ENCODE measurements at places on chromosomes 2 and 18.
A peak's percentile ranks its signal among the peaks of the same experiment; 100 is the strongest.

DNA sequence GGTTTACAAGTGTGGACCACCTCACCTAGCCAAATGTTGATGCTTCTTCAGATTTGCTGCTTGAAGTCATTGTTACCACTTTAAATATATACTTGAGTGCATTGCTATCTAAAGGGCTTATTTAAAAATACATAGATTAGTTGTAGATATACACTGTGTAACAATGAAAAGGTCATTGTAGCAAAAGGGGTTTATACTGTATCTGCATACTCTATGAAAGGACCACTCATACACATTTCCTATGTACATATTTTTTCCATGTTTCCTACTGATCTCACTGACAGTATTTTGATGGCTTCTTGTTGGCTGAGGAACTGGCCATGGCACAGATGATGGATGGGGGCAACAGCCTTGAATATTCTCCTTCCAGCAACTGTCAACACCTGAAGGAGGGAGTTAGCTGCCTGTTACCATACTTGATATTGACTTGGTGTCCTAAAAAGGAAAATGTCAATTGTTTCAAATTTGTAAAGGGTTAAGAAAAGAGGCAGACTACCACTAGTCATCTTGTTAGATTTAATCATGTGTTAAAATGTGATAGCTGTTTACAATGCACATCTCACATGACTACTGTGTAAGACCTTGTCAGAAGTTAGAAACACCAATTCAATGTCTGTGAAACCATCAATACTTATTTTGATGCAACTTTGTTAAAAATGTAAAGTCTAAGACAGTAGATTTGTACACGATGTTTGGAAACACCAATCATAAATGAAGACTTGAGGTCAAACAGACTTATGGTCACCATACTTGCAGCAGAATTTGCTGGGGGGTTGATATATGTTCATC, 33.5 kb downstream of the RAB10 start:
- no peak for DNase-seq

DNA sequence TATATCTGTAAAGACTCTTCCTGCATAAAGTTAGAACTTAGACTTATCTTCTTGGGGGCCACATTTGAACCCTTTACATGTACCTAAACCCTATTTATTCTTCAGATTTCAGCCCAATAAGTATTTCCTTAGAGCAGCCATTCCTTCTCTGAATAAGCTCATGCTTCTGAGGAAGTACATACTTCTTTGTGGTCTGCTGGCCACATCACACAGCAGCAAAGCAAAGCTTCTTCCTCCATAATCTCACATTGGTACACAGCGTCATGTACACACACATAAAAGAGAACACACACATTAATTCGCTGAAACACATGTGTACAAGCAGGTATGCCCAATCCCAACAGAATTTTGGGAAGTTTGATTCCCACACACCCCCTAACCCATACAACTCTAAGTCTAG, 331.0 kb downstream of the CDH2 start:
- DNase-seq: no peak

- no peak for DNase-seq
Observed at GRCh38 chr2:67613227-67613626, 216.1 kb downstream of the ETAA1 start.

GRCh38 chr18:36459203-36459602, 161.7 kb downstream of the FHOD3 start:
- DNase-seq: no peak

- no peak for DNase-seq
Observed at GRCh38 chr18:57768537-57769326, 34.4 kb downstream of the ATP8B1 start.

DNA sequence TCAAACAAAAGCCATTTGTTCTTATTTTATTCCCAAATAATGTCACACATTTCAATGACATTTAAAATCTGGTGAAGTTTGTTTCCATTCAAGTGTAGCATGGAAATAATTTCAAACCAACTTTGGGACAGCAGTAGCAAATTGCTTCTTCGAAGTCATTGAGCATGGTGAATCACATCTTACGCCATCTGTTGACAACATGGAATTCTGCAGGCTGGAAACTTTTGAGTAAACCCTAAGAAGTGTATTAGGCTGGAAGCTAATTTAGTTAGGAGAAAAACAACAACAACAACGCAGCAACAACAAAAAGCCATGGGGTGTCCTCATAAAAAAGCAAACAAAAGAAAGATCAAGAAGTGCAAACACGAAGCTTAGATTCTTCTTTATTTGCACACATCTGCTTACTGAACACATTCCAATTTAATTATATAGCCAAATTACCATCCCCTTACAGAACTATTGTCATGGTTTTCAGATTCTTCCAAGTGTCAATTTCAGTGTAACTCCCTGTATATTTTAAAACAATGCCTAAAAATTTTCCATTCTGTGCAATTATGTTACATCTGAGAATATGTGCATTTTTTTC, 659.0 kb upstream of the CDH7 start:
- no peak for DNase-seq

GRCh38 chr18:58666176-58666575, 5.1 kb upstream of the MALT1 start:
- no peak for DNase-seq

DNA sequence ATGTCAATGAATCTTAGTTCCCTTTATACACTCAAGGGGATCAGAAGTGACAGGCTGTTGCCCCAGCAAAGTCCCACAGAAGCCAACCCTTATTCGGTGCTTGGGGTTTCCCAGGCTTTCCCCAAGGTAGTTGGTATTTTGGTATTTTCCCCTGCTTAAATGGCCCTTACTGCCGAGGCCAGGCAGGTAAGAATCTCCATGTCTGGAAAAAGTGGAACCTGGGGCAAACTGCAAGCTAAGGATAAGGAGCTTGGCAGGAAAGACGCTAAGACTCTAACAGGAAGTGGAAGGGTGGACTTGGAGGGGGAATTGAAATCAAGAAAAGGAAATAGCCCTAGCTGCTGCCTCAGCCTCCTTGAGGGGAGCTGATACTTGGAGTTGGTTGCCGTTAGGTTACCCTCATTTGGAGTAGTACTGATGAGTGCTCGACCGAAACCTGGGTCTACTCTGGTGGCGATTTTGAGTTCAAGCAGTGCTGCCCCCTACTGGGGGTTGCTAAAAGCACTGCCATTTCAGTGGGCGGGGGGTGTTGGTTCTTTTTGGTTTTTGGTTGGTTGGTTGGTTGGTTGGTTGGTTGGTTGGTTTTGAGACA, 3.3 kb upstream of the GPBAR1 start:
- no peak for DNase-seq

DNA sequence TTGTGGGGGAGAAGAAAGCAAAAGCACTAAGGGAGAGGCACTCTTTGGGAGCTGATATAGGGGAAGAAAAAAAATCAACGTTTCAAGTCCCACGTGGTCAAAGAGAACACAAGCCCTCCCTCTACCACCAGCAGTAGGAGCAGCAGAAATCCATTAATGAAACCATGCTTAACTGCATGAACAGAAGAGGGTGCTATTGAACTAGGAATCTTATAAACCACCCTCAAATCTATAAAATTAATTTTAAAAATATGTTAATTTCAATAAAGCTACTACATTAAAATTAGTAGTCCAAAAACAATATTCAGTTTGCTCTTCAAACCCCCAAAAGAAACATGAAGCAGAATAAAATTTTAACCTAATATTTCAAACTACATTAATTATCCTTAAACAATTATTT, 147.8 kb downstream of the TMEM18 start:
- DNase-seq: no peak

DNA sequence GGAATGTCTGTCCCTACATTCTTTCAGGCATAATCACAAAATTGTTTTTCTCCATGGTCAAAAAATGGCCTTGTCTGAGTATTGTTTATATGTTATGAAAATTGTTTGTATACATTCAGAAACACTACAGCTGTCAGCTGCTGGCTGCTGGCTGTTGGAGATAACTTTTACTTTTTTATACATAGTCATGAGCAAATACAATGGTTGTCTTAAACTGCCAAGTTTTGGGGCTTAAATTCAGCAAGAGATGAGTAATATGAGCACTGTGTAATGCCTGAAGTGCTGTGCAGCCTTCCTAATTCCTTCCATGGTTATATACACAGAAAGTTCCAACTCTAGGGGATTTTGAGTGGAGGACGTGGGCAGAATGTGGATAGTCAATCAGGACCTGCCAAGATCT, 168.9 kb upstream of the RMP24 start:
- no peak for DNase-seq

DNA sequence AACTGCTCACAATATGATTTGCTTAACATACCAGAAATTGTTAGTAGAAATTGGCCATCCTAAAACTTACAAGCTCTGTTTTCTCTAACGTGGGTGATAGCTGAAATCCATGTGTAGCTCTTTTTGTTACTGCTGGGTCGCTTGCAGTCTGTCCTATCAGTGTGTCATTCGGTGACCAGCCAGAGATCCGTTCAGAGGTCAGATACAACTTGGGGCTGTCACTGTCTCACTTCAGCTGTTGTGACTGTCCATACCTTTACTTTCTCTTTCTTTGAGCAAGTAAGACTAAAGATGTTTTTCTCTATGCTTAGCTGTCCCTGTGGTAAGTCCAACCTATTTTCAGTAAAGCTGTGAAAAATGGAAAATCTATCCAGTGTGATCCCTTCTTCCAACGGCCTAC, 282.9 kb upstream of the KCNH7 start:
- no peak for DNase-seq

DNA sequence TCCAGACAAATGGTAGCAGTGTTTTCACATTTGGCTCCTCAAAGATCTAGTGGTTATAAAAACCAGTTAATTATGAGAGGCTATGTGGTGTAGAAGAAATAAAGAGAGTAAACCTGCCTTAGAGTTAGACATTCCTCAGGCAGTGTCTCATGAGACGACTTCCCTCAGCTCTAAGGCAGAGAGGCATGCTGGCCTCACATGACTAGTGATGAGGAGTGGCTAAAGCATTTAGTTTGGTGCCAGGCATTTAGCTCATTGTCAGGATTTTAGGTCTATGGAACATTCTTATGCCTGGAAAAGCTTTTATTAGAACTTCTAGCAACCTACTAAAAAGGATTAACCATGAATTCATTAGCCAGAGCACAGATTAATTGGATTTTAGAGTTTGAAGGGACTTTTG, 90.3 kb downstream of the RPRM start:
- no peak for DNase-seq

DNA sequence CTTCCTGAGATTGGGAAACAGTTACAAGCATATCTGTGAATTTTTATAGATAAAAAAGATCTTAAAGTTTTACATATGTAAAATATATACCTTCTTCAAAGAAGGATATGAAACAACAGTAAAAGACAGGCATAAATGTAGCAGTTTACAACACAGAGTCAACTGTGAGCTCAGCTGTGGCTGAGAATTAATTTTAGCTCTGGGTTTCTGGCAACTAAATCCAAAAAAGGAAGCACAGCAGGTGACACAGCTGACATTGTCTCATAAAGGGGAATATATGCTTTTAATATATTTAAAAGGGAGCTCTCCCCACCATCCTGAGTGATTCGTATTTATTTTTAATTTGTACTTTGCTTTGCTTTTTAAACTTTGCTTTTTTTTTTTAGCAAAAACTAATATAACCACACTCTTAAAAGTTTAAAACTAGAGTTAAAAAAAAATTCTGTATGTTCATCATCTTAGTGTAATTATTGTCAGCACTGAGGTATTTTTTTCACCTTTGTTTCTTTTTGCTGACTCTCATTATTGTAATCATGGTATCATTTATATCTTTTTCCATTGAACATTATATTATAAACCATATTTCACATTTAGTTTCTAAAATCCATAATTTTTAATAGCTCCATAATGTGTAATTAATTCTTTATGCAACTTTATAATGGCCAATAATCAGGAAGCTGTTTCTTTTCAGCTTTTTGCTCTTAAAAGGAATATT, 6.7 kb downstream of the TUBB6 start:
- peak; percentile 12 for DNase-seq

DNA sequence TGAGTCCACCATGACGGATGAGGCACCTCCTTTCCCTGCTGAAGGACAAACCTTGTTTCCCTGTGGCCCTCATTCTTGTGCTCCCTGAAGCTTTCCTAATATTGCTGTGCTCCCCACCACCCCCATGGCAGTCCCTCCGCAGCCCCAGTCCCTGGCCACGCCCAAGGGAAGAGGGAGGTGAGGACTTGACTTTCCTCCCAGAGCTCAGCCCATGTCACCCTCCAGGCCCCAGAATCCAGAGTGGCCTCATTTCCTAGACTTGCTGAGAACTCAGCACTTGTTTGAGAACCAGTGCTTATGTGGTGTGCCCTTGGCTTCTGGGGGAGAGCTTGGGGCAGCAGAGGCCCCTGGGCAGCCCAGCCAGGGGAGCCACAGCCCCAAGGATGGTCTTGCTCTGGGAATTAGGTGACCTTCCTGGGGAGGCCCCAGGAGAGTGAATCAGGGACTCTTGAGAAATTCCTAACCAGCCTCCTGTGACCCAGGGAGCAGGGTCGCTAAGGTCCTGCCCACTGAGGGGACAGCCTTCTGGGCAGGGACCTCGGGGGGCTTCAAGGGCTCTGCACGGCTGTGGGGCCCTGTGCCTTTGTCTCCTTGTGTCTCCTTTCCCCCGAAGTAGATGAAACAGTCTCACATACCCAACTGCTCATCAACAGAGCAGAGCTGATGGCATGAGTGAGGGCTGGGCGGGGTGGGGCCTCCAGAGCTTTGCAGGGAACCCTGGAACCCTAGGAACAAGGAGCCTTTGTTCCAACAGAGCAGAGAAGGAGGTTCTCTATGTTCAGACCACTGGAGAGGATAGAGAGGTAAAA, 27.9 kb downstream of the PSD4 start:
- no peak for DNase-seq

GRCh38 chr2:46874236-46874929, 41.2 kb downstream of the MCFD2 start:
- no peak for DNase-seq

DNA sequence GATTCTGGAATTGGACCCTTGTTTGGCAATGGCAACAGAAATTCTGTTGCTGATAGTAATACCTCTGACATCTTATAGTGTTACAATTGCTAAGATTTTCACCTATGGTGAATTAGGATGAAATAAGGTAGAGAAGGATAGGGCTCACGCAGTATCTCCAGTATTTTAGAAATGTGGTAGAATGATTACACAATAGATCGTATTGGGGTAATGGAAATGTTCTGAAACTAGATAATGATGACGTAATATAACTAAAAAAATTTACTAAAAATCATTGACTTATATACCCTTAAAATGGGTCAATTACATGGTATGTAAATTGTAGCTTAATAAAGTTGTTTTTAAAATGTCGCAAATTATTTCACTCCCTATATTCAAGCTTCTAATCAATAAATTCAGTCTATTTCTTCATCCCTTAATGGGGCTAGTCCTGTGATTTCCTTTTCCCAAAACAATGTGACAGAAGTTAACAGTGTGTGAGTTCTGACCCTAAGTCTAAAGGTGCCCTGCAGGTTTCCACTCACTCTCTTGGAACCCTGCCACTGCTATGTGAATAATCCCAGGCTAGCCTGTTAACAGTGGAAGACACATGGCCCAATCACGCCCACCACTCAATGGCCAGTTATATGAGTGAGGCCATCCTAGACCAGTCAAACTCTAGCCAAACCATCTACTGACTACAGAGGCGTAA, 31.2 kb downstream of the USP37 start:
- DNase-seq: no peak

- no peak for DNase-seq
Observed at GRCh38 chr18:40159141-40160017, 1795.7 kb upstream of the PIK3C3 start.

GRCh38 chr2:135004005-135004746, 43.1 kb downstream of the MAP3K19 start:
- peak; percentile 74 for DNase-seq

GRCh38 chr18:35602193-35602820, 20.8 kb downstream of the GALNT1 start:
- DNase-seq: no peak

All from femur (tissue), 1 donor.